SK-N-SH treated with all-trans-retinoic acid at 6 μM for 48 hours (cell line): ENCODE measurements at places on chromosomes 4 and X.
A peak's percentile ranks its signal among the peaks of the same experiment; 100 is the strongest.

- peak; percentile 99 for ATAC-seq
These were observed 13.0 kb upstream of the SEPSECS start for GRCh38 chr4:25172961-25173915.

DNA sequence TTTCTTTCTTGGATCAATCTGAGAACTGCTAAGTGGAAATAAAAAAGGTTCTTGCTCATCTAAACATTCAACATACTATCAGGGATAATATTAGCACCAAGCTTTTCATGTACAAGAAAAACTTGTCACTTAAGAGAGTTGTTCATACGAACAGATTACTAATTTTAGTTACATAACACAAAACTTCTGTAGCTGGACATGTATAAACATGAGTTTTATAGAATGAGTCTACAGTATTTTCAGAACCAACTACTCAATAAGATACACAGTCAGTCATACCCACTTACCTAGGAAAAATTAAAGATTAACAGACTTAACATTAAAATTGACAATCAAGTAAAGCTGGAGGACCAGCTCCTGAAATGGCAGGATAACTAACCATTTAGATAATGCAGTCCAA, 540.1 kb upstream of the FAM241A start:
- ATAC-seq: no peak

DNA sequence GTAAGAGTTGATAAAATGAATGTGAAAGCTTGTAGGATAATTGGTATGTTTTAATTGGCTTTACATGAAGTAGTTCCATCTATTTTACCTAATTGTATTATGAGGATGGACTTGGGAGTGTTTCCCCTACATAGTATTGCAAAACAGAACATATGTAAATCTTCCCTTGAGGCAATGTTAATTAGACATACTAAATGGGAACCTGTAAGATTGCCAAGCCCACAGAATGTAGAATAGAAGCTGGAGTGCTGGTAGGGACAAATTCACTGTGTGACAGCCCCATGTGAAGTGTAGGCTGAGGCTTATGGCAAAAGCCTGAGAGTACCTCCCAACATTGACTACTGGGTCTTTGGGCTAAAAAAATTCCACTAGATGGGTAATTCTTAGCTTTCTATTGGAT, 615.0 kb upstream of the AMOT start:
- ATAC-seq: no peak

DNA sequence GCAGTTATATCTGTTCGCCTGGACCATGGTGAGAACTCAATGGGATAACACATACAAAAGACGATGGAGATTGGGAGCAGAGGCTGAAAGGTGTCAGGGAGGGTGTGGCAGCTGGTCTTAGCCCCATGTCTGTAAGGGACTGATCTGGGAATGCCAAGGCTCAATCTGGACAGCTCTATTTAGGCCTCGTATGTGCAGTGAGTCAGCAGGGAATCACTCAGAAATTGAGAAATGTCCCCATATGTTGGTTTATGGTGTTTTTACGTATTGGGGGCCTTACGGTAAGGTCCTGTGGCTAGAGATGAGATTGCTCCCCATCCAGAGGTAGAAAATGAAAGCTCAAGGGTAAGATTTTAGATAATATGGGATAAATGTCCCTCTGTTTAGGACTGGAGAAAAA, 71.4 kb upstream of the TTC29 start:
- no peak for ATAC-seq

GRCh38 chr4:128029907-128030306, 31.2 kb upstream of the LARP1B start:
- ATAC-seq: no peak

DNA sequence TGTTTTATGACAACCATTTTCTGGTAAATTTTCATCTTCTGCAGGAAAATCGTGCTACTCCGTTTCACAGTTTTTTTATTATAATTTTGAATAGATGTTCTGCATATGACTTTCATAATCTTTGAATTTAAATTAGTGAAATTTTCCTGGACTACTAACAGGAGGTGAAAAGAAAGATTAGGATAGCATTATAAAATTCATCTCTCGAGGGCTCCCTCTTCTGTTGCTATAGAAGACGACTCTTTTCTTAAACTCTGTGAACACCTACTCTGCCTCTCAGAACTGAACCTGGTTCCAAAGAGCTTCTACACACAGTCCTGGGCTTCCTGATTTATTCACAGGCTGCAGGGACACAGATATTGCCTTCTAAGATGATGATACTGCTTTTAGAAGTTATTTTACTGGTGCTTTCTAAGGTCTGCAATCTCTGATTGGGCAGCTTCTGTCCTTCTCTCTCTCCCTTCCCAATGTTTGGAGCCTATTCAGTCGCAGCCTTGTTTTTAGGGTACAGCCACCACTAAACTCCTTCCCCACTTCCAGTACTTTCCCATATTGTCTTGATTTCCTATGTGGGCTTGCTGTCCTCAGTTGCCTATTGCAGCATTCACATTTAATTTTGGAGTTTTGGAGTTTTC, 10.1 kb upstream of the SAP30 start:
- peak; percentile 83 for ATAC-seq

- no peak; the same call in 2 of the 3 replicates for ATAC-seq
These were observed 932 bp downstream of the GRIA2 start for GRCh38 chr4:157221426-157221894.

DNA sequence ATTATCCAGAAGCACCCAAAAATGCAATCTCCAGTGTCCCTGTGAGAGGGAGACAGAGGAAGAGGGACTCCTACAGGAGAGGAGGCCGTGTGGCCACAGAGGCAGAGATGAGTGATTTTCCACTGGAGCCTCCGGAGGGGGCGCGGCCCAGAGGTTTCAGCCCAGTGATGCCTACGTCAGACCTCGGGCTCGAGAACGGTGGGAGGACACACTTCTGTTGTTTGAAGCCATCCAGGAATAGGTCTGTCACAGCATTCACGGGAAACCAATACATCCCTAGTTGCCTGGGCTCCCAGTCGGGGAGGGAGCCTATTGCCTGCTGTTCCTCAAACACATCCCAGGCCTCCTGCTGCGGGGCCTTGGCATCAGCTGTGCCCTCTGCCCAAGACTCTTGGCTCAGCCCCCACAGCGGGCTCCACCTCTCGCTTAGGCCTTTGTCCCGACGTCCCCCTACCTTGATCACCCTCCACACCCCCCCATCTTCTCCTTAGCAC, 39.2 kb upstream of the HMX1 start:
- no peak for ATAC-seq

- no peak for ATAC-seq
These were observed 41.1 kb downstream of the ADGRA3 start for GRCh38 chr4:22474636-22475310.

DNA sequence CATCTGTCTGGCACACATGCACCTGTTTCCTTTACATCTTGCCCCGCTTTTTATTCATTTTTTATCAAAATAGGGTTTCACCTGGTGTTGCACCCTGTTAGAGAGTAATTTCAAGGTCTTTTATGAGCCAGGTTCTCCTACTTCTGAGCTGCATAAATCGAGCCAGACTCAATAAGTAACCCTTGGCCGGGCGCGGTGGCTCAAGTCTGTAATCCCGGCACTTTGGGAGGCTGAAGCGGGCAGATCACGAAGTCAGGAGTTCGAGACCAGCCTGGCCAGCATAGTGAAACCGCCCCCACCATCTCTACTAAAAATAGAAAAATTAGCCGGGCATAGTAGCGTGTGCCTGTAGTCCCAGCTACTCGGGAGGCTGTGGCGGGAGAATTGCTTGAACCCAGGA, 1.0 kb upstream of the PPP2R3B start:
- no peak for ATAC-seq

GRCh38 chr4:912548-913279, 19.4 kb downstream of the GAK start:
- ATAC-seq: no peak

DNA sequence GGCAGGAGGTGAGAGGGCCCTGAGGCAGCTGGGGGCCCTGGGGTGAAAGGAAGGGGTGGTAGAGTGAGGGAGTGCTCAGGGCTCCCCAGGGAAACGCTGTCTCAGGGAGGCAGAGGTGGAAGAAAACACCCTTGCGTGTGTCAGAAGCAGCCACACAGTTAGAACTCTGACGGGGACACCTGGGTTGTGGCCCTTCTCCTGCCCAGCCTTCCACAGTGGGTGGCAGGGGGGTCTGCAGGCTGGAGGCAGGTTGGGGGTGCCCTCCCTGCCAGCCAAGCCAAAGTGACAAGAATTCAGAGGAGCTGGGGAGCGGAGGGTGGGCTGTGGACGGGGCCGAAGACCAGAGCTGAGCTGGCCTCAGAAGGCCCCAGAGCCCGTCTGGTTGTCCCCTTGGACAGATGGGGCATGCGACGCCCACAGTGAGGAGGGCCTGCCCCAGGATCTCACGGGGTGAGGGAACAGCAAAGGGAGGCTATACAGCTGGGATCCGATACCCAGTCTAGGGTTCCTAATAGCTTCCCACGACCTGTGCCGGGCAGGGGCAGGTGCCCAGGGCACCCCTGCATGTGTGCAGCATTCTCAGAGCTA, 105.2 kb upstream of the ADRA2C start:
- ATAC-seq: no peak

DNA sequence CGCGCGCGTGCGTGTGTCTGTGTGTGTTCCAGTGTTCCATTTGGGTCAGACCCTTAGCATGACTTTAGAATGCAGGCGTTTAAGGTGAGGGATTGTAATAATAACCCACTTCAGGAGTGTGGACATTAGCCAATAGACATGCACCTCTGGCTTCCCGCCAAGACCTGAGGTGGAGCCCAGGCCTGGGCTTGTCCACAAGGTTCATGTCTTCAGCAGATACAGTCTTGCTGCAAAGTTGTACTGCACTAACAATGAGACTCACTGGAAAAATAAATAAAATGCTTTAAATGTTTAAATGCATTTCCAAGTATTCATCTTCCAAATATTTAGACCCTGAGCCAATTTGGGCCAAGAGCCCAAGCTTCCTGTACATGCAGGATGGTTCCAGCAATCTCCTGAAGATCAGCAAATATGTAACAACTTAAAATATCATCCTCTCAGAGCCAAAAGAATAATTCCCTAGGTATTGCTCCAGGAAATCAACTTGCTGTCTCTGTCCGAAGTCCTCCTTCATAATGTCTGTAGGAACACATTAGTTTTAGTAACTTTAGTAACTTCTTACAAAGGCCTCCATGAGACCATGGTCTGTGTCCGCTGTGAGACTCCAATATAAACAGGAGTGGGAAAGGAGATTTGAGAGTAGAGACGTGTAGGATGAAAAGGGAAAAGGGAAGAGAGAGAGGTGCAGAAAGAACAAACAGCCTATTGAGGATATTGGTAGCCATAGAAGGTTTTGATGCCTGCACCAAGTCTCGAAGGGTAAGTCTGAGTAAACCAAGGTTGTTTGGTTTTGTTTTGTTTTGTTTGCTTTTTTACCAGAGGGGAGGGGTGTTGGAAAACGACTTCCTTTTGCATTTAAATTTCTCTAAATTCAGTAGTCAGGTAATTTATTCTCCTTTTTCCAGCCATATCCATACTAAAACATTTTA, 98.5 kb upstream of the KLF3 start:
- ATAC-seq: peak; percentile 34; the same call in 2 of the 3 replicates

- no peak for ATAC-seq
These were observed 89.4 kb upstream of the PPP2R3B start for GRCh38 chrX:475926-476723.

- no peak for ATAC-seq
These were observed 77.1 kb downstream of the ZFYVE28 start for GRCh38 chr4:2341261-2341841.

GRCh38 chr4:102219129-102219528, 126.2 kb downstream of the SLC39A8 start:
- no peak for ATAC-seq

DNA sequence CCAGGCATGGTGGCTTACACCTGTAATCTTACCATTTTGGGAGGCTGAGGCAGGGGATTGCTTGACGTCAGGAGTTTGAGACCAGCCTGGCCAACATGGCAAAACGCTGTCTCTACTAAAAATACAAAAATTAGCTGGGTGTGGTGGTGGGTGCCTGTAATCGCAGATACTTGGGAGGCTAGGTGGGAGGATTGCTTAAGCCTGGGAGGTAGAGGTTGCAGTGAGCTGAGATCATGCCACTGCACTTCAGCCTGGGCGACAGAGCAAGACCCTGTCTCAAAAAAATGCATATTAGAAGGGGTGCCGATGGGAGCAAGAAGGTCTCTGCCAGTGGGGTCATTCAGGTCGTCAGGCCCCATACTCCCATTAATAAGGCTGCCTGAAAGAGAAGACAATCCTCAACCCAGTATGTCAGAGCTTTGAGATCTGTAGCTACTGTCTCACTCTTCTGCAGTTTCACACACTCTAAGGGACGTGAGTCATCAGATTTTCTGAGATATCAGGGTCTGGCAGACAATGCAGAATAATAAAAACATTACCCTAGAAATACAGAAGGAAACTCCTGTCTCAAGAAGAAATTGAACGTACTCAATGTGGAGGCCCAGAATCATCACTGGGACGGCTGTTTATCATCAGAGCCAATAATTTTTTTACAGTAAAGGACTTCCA, 176.7 kb upstream of the FAT1 start:
- peak; percentile 88 for ATAC-seq

- no peak for ATAC-seq
These were observed 56.4 kb upstream of the PLAC8 start for GRCh38 chr4:83170952-83171399.
